ENCODE measurements at places on chromosomes 3 and 15.
A peak's percentile ranks its signal among the peaks of the same experiment; 100 is the strongest.

GRCh38 chr3:14533457-14533958, 6.6 kb downstream of the GRIP2 start:
- no peak for DNase-seq

GRCh38 chr15:23395832-23396231, 41.3 kb downstream of the GOLGA8S start:
- DNase-seq = no peak

DNA sequence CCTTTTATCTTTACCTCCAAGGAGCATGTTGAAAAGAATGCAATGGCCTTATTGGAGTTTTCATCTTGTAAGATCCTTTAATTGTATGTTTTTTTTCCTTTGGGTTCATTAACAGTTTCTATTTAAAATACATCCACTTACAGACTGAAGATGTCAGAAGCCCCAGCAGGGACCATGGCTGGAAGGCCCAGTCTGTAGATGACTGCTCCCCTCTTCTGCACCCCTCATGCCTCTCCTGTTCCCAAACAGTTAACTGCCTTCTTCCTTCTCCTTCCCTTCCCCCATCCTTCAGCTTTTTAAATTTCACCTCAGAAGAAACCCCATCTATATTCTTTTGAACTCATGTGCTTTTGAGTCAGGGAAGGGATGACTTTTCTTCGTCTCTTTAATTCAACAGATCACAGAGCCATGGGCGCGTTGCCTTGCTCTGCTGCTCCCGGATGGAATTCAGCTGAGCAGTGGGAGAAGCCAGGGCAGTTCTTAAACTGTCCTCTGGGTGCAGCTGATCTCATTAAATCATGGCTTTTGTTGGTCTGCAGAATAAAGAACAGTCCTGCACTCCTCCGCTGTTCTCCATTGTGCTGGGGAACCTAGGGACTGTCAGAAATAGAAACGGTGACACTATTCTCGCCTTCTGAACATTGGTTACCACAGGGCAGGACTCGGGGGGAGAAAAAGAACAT, 71.5 kb upstream of the EIF1B start:
- DNase-seq = no peak

GRCh38 chr3:88668180-88668579, 439.2 kb upstream of the EPHA3 start:
- no peak for DNase-seq

DNA sequence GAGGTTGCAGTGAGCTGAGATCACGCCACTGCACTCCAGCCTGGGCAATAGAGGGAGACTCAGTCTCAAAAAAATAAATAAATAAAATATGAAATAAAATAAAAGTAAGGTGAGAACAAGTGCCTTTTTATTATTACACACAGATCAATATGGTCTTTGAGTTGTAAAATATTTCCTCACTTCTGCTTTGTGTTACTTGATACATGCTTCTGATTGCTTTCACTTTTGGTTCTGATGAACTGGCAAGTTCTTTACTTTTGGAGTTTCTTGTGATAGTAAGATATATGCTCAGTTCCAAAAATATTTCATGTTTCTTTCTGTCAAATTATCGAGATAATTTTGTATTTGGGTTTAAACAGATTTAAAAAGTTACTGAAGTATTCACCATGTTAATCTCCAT, 16.6 kb upstream of the GYG1 start:
- no peak for DNase-seq

GRCh38 chr15:74504418-74504817, 36.6 kb upstream of the ARID3B start:
- no peak for DNase-seq

GRCh38 chr3:113274425-113275257, 63.3 kb downstream of the BOC start:
- DNase-seq = no peak

GRCh38 chr3:193605876-193606275, 12.9 kb downstream of the OPA1 start:
- DNase-seq = peak; percentile 16

GRCh38 chr3:53921296-53921695, 29.6 kb upstream of the SELENOK start:
- no peak for DNase-seq

DNA sequence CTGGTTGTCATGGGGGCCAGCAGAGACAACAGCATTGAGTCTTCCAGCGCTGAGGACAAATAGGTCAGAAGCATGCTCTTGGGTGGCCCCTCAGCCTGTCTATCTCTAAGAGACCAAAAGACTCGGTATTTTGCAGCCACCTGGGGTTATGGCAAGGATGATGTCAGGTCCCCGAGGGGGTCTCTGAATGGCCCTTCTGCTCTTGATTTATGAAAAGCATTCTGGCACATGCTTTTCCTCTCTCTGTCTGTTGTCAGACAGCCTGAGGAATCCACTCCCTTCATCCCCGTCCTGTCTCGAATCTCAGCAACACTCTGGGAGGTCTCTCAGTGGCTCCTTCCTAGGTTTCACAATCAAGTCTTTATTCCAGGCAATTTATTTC, 156.6 kb upstream of the RGMA start:
- no peak for DNase-seq

GRCh38 chr3:101069901-101070798, 76.9 kb upstream of the ABI3BP start:
- no peak for DNase-seq

- DNase-seq = peak; percentile 95
Measured at GRCh38 chr3:170740726-170741591, 129.0 kb downstream of the RPL22L1 start.

GRCh38 chr15:90665288-90666134, 51.6 kb upstream of the BLM start:
- no peak for DNase-seq

DNA sequence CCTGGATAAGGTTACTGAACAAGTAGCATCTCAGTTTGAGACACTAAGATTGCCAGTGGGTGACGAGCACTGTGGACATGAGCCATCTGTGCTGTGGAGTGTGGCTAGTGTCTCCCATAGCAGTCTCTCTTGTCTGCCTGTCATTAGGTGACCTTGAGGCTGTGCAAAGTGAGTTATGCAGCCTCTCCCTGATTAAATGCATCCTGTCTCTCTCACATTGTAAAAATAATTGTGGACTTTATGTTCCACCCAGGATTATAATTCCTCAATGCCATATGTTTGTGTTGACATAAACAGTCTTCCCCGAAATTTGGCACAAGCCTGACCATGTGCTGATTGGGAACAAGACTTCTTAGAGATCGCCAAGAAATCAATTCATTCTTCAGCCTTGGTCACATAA, 168.9 kb downstream of the MYRIP start:
- no peak for DNase-seq

- no peak for DNase-seq
Measured at GRCh38 chr3:61889259-61889658, 327.9 kb downstream of the PTPRG start.

GRCh38 chr3:40302784-40303183, 6.7 kb upstream of the EIF1B start:
- no peak for DNase-seq

- peak; percentile 77 for DNase-seq
Measured at GRCh38 chr3:112635674-112636073, 5.3 kb downstream of the CCDC80 start.

DNA sequence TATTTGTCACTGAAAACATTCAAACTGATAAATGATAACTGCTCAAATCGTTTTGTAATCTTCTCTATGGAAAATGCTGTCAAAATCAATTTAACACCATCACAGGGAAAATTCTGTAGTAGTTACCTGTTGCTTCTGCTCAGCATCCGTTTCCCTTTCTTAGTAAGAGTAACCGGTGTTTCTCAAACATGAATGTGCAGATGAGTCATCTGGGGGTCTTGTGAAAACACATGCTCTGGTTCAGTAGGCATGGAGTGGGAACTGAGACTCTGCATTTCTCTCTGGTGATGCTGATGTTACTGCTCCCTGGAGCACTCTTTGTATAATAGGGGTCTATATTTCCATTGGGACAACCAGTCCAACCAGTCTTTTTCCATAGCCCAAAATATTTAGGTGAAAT, 145.1 kb downstream of the SEMA6D start:
- DNase-seq = no peak

GRCh38 chr3:153928851-153929250, 192.3 kb upstream of the ARHGEF26 start:
- DNase-seq = no peak

DNA sequence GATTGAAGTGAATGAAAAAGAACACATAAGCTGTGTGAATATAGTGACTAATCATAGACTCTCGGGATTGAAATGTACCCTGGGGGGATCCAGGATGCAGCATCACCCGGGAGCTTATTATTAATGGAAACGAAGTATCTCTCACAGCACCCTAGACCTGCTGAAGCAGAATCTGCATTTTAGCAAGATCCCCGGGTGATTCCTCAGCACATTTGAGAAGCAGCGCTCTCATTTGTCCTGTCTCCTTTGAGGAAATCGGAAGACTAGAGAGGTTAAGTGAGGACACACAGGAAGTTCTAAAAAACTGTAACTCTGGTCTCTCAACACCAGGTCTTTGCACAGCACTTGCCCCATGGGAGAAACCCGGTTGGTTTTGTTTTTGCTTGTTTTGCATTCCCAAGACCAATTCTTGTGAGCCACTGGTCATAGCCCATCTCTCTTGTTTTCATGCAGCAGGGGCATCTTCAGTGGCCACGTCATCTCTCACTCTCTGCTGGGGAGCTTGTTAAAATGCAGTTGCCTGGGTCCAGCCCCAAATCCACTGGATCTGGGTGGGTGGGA, 30.2 kb downstream of the ZNF710 start:
- DNase-seq = no peak

DNA sequence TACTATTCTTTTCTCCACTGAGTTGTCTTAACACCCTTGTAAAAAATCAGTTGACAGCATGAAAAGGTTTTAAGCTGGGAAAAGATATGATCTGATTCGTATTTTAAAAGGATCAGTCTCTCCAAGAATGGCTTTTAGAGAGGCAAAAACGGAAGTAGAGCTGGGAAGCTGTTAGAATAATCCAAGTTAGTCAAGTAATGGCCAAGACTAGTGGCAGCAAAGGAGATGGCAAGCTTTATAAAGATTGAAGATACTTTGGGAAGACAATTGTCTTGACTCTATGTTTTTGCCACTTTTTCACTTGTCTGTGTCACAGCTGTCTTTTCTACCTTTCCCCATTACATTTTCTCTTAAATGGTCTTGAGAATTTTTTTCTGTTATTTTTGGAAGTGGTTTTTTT, 243.5 kb upstream of the MANF start:
- DNase-seq = no peak

DNA sequence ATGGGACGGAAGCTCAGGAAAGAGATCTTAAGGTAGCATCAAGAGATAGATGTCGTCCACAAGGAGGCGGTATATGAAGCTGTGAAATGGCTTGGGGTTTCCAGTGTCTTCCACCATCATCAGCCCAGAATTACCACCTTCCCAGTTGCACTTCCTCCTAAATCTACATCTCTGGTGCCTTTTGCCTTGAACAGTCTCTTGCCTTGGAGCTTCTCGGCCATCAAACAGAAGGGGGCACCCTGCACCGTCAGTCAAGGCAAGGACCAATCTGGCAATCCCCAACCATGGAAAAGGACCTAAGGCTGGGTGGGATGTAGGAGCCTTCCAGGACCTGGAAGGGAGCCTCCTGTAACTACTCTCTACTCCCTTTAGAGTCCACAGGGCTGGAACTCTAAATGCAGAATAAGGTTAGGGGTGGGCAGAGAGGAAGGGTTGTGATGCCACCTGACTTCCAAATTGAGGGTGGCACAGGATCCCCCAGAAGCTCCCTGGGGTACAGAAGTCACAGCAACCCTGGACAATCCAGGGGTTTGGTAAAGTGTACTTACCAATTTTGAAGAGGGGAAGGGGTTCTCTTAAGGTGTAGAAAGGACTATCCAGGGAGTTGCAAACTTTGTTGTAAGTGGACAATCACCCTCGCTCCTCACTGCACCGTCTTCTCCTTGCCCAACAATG, 1.0 kb upstream of the RYR3 start:
- DNase-seq = no peak

DNA sequence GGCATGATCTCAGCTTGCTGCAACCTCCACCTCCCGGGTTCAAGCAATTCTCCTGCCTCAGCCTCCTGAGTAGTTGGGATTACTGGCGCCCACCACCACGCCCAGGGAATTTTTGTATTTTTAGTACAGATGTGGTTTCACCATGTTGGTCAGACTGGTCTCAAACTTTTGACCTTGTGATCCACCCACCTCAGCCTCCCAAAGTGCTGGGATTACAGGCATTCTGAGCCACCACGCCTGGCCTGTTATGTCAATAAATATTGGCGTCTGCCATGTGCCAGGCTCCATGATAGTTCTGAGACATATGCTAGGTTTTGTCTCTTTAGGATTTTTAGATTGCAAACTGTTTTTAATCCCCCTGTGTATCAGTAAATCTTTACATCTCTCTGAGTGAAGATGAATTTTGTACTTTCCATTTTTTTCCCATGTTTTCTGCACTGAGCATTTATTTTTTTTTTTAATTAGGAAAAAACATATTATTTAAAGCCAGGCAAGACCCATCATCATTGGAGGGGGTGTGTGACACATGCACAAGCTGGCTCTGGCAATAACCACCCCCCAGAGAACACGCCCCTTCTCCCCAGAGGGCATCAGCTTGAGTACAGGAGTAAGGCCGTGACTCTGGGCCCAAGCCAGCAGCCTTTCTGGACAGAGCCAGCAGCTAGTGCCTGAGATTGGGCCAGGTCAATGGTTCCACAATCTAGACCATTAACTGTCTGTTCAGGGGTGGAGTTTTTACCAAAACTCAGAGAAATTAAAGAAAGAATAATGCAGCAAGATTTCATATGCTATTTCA, 51.0 kb upstream of the ATP1B3 start:
- DNase-seq = no peak

DNA sequence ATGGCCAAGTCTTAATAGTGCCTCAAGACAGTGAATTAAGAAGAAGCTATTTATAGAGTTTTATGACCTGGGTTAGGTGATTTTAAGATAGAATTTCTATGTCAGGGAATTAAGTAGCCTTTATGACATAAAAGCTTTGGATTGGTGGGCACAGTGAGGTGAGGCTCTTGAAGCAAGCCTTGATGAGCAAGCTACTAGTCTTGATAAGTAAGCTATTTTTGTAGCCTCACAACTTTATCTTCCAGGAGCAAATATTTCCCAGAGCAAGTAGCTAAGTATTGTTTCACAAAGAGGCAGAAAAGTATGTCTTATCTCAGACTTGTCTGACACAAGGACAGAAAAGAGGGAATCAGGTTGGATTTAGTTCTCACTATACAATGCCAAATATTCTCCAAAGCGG, 491.7 kb upstream of the RASGRP1 start:
- no peak for DNase-seq

DNA sequence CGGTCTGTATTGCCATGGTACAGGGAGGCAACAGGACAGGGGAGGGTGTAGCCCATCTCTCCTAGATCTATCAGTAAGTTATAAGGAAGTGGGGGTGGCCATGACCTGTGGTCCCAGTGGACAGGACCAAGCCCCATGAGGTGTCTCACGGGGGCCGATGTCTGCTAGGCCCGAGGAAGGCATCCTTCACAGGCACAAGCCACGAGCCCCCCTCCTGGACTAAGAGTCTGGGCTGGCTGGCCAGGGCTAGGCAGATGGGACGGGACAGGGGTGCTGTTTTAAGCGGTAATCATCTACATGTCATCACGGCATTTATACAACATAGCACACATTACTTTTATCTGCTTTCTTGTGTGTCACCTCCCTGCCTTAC, 2.6 kb upstream of the TBC1D2B start:
- DNase-seq = no peak

- no peak for DNase-seq
Measured at GRCh38 chr3:32709346-32709745, 24.4 kb downstream of the CNOT10 start.

Data from AG09309 (cell line).